ENCODE measurements at places on chromosomes 4 and X.

DNA sequence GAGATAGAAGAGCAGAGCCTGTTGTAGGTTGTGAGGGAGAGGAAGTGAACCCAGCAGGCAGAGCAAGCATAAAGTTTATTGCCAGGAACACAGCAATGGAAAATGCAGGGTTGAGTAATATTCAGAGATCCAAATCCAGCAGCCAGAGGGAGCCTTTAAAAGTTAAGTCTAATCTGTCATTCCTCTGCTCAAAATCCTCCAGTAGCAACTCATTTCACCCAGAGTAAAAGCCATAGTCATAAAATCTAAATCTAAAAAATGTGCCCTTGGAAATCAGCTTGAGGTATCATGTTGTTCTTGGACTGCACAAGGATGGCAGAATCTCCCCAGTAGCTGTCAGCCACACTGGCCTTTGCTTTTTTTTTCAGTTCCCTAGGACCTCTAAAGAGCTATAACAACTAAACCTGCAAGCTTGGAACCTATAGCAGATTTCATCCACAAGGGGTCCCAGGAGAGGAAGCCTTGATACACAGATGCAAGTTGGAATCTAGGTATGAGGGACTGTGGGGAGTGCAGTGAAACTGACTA, 62.9 kb upstream of the FRAS1 start:
- DNase-seq: peak; percentile 71

DNA sequence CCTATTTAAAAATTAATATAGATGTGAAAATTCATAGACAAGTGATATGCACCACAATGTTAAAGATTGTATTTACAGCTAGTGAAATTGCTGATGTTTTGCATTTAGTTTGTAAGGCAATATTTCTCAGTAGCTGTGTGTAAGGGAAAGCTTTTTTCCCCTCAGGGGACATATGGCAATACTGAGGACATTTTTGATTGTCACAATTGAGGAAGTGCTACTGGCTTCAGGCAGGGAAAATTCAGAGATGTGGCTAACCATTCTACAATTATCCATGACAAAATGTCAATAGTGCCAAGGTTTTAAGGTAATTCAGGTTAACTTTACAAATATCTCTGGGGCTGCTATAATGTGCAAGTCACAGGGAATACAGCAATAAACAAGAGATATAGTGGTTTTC, 66.1 kb upstream of the IL15 start:
- no peak for DNase-seq

GRCh38 chrX:155112171-155112570, 40.9 kb downstream of the BRCC3 start:
- no peak for DNase-seq

DNA sequence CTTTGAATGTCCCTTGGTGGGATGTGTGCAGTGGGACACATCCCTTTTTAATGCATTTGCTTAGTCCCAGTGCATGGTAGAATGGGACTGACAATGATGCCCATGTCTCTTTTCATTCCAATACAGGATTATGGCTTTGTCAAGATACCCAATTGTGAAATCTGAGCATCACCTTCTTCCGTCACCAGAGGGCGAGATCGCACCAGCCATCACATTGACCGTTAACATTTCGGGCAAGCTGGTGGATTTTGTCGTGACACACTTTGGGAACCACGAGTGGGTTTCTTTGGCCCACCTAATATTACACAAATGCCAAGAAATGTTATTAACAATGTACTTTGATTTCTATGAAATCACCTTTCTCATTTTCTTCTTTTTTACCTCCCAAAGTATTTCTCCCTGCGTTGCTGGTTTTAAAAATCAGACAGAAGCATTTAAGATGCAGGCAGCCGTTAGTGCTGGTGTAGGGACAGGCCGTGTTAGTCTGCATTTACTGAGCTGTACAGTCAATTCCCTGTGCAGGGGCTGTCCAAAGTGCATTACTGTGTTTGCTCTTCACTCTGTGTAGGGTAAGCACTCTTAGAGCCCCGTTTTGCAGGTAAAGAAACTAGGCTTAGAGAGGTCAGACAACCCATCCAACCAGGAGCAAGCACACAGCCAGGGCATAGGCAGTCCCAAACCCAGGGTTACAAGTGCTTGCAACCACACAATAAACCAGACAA, 46.5 kb downstream of the CWH43 start:
- DNase-seq: no peak

- DNase-seq: no peak
These were observed 123.2 kb upstream of the IGFBP7 start for GRCh38 chr4:57233386-57233785.

DNA sequence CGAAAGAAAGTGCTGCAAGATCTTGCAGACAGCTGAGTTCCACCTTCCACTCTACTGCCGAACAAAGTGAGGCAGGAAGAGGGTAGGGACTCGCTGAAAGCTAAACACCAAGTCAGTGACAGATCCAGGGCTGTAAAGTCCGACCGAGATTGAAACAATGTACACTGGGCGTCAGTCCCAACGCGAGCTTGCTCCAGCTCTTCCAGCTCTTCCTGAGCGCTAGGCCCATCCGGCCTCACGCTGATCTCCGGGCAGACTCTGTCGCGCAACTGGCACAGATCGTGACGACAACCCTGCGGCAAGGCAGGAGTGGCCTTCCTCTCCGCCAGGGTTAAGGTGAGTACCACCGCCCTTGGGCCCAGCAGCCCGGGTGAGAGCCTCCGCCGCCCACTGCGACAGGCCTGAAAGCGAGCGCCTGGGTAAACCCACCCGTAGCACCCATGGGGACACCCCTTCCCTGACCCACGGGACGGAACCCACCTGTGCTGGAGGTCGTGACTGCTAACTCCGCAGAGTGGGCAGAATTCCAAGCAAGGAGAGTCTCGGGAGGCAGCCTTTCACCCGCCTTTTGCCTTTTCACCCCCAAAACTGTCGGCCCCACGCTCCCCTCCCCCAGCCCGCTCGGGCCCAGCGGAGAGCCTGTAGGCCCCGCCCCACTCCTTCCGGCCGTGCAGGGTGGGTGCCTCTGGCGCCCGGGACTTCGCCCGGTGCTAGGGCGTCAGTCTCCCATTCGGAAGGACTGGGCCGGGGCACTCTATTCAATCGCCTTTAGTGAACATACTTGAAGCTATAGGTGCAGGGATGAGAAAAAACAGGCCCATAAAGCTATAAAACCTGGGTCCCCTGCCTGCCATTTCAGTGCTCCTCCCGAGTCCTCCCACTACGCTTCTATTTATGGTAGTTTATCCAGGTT, at the start of gene TMLHE:
Gene TMLHE (minus strand): TSS at position 641 of the 913 bp plus-strand sequence. CDS start 67,676 bp downstream, outside the sequence.
- peak; percentile 49 for DNase-seq

DNA sequence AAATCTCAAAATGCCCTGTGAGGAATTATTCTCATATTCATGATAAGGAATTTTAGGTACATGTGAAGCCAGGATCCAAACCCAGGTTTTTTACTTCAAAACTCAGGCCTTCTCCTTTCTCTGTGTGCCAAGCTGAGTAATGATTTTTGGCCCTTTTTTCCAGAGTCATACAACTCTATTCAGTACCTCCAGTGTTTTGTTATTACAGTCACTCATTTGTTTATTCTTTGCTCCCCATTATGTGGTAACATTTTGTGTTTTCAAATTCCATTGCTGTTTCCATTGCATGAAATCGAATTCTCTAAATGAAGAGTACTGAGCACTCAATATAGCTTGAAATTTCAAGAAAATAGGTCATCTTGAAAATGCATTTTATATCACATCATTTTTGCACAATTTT, 315.4 kb downstream of the NR3C2 start:
- no peak for DNase-seq

GRCh38 chr4:67576538-67576937, 18.0 kb downstream of the STAP1 start:
- no peak for DNase-seq

DNA sequence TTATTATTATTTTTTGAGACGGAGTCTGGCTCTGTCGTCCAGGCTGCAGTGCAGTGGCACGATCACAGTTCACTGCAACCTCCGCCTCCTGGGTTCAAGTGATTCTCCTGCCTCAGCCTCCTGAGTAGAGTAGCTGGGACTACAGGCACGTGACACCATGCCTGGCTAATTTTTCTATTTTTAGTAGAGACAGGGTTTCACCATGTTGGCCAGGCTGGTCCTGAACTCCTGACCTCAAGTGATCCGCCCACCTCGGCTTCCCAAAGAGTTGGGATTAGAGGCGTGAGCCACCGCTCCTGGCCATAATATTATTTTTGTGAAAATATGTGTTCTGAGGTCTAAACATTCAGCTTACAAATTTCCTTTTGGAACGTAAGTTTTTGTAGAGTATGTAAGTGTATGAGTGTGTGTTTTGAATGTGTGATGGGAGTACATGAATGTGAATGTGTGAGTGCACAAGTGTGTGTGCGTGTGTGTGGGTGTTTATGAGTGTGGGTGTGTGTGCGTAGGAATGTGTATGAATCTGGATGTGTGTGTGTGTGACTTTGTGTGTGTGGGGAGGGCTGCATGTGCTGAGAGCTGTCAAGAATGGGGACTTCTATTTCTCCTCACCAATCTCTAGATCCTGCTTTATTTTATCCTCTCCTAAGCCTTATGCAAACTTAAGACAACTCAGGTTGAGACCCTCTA, 5.7 kb upstream of the MGST2 start:
- no peak for DNase-seq

DNA sequence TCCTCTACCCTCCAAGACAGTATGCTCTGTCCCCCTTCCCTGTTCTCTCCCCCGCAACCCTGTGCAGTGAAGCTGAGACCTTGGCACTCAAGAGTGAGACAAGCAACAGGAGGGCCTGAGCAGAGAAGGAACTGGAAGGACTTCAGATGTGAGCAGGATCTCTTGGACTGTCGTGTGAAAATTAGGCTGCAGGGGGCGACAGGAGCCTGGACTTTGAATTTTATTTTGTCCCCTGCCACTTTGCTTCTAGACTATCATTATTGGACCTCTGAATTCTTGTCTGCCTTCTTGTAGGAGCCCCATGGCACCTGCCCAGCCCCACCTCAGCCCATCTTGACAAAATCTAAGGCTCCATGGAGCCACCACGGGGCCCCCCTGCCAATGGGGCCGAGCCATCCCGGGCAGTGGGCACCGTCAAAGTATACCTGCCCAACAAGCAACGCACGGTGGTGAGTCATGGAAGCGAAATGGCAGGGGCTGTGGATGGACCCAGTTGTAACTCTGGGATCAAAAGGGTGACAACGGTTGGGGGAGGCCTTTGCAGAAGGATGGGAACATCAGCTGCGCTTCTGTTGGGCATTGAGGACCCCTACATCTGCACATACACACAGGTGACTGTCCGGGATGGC, 1.7 kb downstream of the ARAF start:
- no peak for DNase-seq

DNA sequence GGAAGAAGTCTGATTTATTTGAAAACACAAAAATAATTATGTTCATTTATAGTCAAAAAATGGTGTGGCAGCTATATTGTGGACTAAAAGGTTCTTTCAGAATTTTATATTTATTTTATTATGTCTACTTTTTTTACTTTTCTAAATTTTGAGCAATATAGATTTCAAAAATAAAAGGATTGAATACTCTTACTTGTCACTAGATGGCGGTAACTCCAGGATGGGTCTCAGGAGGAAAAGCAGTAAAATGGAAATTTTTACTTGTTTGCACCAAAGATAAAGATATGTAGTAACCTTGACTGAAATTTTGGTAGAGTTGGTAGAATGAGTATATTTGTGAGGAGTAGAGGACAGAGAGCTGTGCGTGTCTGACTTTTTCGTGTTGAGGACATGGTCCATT, 14.5 kb upstream of the DACH2 start:
- DNase-seq: peak; percentile 1

GRCh38 chr4:55338486-55338885, 7.6 kb upstream of the SRD5A3 start:
- DNase-seq: no peak

- DNase-seq: no peak
These were observed 70.8 kb upstream of the BCOR start for GRCh38 chrX:40168480-40169011.

DNA sequence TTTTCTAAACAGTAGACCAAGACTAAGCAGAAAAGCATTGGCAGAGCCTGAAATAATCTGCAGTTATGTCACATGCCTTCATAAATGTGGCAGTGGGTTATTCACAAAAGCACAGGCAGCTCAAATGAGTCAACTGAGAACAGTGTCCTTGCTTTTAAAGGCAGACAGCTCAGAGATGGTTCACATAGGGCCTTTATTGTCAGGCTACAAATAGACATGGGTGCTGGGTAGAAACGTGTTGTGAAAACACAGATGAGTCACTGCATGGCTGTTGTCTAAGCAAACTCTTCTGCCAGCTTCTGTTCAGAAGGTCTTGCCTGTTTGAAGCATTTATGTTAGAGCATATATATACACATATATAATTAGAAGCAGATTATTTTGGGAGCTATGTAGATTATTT, 118.0 kb downstream of the SLC4A4 start:
- peak; percentile 72 for DNase-seq

DNA sequence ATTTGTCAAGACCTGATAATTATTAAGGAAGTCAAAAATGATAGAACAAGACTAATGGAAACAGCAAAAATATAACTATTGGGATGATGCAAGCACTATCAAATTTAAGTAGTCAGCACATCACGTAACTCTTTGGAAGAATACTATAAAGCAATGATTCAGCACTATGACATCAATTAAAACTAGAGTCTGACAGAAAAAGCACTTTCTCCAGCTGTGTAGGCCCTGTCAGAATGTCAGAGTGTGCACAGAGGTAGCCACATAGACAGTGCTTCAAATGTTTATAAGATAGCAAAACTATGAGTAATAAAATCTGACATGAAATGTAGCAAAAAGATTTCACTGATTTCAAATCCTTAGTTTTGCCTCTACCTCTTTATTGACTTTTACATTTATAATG, 1226.6 kb upstream of the ADGRL3 start:
- DNase-seq: peak; percentile 20

GRCh38 chr4:99315839-99316238, 5.4 kb downstream of the ADH1B start:
- DNase-seq: no peak

- peak; percentile 68 for DNase-seq
These were observed 40.9 kb upstream of the TBC1D19 start for GRCh38 chr4:26542991-26543390.

- DNase-seq: no peak
These were observed 4.7 kb downstream of the GK2 start for GRCh38 chr4:79403356-79403755.

- DNase-seq: no peak
These were observed 8.1 kb downstream of the ODAM start for GRCh38 chr4:70203601-70204000.

DNA sequence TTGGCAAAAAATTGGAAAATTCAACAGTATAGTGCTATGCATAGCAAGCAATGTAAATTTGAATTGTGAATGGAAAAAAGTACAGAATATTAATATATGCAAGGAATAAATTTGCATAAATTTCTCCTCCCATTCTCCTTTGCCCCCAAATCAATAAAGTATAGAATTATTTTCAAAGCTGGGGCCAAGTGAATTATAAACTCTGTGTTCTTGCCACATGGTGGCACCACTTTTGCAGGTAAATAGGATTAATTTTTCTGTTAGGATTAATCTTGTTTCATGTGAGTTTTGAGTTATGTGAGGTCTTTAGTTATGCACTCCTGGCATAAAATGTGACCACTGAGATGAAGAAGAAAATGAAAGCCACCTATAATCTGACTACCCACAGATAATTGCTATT, 19.9 kb downstream of the COPS4 start:
- peak; percentile 11 for DNase-seq

GRCh38 chrX:57651169-57651919, 28.7 kb downstream of the NLRP2B start:
- no peak for DNase-seq

- DNase-seq: peak; percentile 20
These were observed 477 bp downstream of the SLC35A2 start for GRCh38 chrX:48910926-48911411.

Measured in fibroblast of skin of abdomen (primary cell).